ENCODE measurements at places on chromosomes 7 and 10. TPM values are rescaled to one million over a fixed set of nuclear protein-coding genes. Genes with fewer than 3 reads are reported as not detected.

Gene PPP1R9A
- total RNA-seq = 47.9 TPM

- DNase-seq = no peak
Observed at GRCh38 chr7:35482231-35482630, 212.7 kb downstream of the HERPUD2 start.

Gene HUS1
- 39.7 TPM for total RNA-seq

DNA sequence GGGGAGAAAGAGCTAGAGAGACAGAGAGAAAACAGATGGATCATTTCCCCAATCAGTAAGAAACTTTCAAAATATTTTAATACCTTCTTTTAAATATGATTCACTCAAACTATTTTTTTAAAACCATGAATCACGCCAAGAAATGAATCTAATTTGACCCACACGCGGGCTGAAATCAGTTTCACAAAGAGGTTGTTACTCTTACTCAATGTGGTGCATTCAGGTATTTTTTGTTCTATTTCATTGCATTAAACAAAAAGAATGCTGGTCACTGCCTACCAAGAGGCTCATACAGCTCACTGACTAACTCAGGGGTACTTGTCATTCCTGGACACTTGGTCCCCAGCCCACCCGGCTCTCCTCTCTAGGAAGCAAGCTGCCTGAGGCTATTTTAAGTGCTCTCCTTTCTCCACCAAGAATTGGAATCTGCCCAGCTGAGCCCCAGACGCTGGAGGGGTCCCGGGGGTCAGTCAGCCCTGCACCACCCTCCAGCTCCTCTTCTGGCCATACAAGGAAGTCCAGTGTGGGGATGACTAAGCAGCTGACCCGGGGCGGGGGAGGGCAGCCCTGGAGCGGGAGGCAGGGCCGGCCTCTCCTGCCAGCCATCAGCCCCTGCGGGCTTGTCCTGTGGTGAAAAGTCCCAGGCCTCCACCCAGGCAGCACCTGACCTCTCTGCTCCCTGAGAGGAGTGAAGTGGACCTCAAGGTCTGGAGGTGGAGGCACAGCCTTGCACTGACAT lies 21.7 kb upstream of the PFKP start:
- DNase-seq = peak; percentile 77

GRCh38 chr7:143002898-143003297 lies 24.0 kb downstream of the OR9A2 start:
- no peak for DNase-seq

Gene RBP3
- total RNA-seq = not detected

Gene HMX2
- total RNA-seq = not detected

- no peak for DNase-seq
Observed at GRCh38 chr10:16987976-16988610, 141.5 kb downstream of the CUBN start.

- DNase-seq = peak; percentile 86
Observed at GRCh38 chr7:155257482-155258225, 40.0 kb upstream of the INSIG1 start.

DNA sequence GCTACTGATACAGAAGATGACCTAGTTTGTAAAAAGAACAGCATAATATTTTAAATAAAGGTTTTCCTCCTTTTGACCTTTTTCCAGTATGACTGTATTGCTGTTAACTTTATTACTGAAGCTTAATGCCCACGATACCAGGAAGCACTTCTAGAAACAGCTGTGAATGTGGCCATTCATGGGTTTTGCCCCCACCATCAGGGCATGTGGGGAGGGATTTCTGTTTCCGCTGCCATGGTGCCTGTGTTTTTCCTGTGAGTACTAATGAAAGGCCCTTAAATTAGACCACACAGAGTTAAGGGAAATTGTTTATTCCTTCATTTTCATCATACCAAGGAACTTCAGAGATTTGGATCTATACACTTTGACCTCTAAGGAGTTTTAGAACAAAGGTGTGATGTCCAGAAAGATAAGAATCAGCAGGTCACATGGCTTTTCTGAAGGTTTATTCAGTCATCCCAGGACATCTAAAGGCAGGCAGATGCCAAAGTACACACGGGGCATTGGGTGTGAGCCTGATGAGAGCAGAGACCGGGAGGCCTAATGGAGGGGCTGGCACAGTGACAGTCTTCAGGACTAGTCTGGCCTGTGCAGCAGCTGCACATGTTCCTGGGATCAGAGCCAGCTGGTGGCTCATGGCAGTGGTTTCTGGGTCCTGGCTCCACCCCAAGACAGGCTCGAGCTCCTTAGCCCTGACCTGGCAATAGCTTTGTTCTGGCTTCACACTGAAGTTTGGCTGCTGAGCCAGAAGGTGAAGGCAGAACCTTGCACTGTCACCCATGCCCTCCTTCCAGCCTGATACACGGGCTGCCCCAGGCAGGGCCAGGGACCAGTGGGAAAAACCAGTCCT lies 190.9 kb downstream of the REEP3 start:
- peak; percentile 88 for DNase-seq

GRCh38 chr7:91351374-91351773 lies 87.1 kb downstream of the FZD1 start:
- no peak for DNase-seq

GRCh38 chr7:24591152-24591551 lies 17.9 kb downstream of the PALS2 start:
- DNase-seq = no peak

- DNase-seq = no peak
Observed at GRCh38 chr10:2963889-2964631, 103.3 kb upstream of the PFKP start.

Gene RPEL1
- not detected for total RNA-seq

DNA sequence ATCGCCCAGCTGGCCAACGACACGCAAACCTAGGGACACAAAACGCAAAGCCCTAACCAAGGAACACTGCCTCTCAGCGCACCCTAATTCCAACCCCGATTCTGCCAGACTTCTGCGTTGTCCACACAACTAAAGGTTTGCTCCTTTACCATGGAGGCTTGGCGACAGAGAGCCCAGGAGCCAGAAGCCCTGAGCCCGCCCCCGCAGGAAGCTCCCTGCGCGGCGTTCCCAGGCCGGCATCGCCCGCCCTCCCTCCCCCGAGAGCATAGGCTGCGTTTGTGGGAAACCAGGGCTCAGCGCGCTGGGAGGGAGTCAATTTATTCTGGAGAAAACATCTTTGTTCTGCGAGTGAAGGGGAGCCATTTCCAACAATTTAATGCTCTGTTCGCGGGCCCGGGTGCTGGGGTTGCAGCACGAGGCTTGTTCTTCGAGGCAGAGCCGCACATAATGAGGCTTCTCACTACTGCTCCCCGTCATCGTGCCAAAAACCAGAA lies 103.9 kb downstream of the GRID1 start:
- DNase-seq = peak; percentile 44

Gene AGAP9
- total RNA-seq = 22.8 TPM

GRCh38 chr7:90968871-90969270 lies 295.4 kb upstream of the FZD1 start:
- no peak for DNase-seq

- DNase-seq = no peak
Observed at GRCh38 chr10:78214955-78215354, 181.3 kb downstream of the RPS24 start.

DNA sequence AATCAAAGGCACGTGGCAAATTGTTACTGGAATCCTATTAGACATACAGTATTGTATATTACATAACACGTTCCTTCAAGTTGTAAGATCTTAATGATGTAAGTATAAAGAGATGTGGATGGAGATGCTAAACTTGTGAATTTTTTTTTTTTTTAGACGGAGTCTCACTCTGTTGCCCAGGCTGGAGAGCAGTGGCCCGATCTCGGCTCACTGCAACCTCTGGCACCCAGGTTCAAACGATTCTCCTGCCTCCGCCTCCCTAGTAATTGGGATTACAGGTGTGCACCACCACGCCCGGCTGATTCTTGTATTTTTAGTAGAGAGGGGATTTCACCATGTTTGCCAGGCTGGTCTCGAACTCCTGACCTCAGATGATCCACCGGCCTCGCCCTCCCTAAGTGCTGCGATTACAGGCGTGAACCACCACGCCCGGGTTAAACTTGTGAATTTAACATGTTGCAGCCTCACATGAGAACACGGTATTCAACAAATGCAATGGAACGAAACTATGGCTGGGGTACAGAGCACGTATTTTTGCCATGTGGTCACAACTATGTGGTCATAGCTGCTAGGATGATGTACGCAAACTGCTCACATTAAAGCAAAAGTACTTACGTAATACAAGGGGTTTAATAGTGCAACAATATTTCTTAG lies 818 bp upstream of the SUPV3L1 start:
- DNase-seq = no peak

Gene MRC1
- total RNA-seq = 35.8 TPM

DNA sequence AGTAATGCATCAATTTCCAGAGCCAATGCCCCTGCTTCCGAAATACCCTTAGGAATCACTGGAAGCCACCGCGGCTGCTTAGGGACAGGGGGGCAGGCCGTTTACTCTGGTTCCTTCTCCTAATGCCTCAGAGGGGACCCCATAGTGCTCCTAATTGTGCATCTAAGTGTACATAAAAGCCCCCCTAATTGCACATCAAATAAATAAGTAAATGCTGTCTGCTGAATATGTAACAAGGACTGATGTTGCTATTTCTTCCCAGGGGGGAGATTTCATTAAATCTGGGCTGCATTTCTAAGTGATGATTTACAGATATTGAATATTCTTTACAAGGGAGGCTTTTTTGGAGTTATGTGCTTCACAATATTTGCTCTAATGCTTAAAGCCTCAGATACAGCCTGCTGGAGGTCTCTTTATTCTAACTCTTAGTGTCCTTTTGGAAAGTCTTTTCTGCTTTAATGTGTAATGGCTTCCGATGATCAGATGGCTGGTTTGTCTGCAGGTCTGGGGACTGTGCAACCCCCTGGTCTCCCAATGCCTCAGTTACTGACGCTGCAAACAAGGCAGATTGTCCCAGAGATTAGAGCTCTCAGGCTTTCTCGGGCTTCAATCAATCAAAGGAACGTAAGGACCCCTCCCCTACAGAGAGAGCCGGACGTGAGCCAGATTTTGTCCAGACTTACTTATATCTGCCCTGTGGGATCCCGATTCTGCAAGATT lies 143.0 kb downstream of the PRPF18 start:
- peak; percentile 26 for DNase-seq

GRCh38 chr7:68449099-68449498 lies 1149.2 kb upstream of the AUTS2 start:
- DNase-seq = no peak

- DNase-seq = no peak
Observed at GRCh38 chr10:126137562-126138221, 241.3 kb downstream of the FANK1 start.

Gene ACBD7
- 13.1 TPM for total RNA-seq

DNA sequence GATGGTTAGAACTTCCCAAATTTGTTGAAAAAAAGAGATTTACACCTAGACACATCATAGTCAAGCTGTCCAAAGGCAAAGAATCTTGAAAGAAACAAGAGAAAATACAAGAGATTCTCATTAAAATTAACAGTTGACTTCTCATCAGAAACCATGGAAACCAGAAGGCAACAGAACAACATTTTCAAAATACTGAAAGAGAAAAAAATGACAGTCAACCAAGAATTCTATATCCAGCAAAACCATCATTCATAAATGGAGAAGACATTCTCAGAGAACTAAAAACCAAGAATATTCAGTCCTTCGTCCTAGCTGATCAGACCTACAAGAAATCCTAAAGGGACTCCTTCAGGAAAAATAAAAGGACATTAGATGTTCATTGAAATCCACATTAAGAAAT lies 90.6 kb downstream of the ARHGAP22 start:
- no peak for DNase-seq

- DNase-seq = no peak
Observed at GRCh38 chr7:113159746-113160339, 41.5 kb upstream of the SMIM30 start.

Gene BEND7
- total RNA-seq = 28.6 TPM

Gene C10orf62
- not detected for total RNA-seq

DNA sequence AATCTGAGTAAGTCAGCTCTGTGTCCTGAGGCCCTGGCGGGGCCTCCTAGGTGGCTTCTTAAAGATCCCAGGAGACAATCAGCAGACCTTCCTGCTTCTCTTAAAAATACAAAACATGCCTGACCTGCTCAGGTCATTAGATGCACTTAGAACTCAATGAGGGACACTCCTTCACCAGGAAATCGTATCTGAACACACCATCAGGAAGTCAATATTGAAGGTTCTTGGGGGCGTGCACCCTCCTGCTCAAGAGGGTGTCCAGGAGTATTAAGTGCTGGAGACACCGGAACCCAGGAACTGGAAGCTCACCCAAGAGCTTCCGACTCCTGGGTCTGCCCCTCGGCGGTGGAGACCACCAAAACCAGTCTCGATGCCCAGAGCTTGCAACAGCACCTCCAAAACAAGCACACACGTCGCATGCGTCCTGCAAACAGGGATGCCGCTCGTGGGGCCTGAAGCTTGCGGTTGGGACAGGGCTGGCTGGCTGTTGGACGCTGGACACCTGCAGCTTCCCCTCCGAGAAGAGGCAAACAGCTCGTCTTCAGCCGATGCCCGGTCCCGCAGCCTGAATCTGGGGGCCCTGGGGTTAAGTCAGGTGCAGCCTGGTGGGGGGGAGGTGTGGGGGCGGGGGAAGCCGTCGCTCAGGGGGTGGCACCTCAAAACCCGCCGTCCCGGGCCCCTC lies 803 bp downstream of the RAPGEF5 start:
- DNase-seq = no peak

- no peak for DNase-seq
Observed at GRCh38 chr10:4062751-4063150, 277.7 kb upstream of the KLF6 start.

DNA sequence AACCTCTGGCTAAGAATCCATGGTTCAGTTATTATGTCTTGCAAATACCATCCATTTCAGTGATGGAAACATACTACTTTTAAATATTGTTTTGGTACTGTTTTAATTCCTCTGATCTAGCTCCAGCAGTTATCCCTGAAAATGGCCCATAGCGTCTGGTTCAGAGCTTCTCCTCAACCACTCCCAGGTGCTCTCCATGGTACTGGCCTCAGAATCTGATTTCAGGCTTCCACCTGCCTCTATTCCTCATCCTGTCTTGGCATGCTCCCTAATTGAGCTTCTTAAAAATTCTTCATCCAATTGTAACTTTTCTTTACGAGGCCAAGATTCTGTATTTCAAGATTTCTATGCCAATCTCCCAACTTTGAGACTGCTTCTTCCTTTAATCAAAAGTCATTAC lies 236.3 kb downstream of the HTR7 start:
- no peak for DNase-seq

DNA sequence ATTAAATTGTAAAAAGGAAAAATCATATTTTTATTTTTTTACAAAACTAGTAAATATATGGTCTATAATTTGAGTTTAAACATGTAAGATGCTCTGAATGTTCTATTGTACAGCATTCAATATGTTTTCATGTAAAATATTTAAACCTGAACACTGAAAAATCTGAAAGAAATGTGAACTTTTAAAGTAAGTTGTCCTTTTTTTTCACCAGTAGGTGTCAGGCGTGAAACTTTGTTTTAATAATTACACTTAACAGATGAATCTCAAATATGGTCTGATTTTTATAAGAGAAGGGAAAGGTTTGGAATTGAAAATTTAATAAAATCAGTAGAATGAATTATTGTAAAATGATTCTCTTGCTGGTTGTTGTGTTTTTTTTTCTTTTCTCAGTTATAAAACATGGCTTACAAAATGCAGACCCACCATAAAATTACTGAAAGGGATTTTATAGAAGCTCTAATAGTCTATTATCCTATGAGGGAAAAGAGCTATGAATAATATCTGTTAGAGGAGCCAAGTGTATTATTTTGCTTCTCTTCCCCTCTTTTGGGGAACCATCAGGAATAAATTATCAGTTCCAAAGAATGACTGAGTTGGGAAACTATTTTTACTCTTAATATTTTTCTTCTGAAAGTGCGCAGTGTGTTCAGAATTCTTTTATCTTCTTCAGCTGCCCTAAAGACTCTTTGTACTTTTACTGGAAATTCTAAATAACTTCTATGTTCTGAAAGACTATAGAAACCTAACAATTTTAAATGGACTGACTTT lies 217.7 kb upstream of the FZD1 start:
- no peak for DNase-seq

Gene CYP3A7
- total RNA-seq = not detected

Gene SORBS1
- 593 TPM for total RNA-seq

Measured in sciatic nerve (tissue), 2 donors.